Fibroblast of the aortic adventitia (primary cell): ENCODE measurements at places on chromosomes 11 and 22.

GRCh38 chr22:29435236-29436136, 2.9 kb upstream of the RFPL1 start:
- no peak for DNase-seq

DNA sequence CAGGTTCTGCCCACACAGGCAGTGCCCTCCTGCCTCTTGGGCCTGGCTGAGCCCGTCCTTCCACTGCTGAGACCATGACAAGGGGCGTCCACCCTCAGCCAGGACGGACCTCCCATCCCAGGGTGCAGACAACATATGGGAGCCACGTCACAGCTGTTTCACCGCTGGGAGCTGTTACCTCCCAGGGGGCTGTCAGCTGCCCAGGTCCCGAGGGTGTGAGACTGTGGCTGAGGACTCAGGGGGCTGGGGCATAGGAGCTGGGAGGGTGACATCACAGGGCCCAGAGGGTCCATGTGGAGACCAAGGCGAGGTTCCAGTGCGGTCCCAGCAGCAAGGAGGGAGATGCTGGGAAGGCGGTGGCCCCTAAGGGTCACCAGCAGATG, 17.9 kb upstream of the CTSD start:
- DNase-seq, result no peak

DNA sequence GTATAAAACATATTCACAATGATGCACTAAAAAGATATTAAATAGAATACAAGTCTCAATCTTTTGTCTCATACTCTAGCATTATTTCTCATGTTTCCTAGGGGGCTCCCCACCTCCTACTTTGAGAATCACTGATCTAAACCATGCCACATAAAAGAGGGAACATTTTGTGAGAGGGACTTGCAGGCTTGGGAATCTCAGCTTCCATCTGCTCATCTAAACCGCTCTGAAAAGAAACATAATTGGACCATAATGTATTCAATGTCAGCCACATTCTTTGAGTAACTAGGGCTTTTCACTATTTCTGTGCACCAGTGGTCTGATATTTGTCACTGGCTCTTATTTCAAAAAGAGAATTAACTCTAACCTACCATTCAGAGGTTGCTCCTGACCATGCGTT, 6.4 kb upstream of the CSRP3 start:
- no peak for DNase-seq

DNA sequence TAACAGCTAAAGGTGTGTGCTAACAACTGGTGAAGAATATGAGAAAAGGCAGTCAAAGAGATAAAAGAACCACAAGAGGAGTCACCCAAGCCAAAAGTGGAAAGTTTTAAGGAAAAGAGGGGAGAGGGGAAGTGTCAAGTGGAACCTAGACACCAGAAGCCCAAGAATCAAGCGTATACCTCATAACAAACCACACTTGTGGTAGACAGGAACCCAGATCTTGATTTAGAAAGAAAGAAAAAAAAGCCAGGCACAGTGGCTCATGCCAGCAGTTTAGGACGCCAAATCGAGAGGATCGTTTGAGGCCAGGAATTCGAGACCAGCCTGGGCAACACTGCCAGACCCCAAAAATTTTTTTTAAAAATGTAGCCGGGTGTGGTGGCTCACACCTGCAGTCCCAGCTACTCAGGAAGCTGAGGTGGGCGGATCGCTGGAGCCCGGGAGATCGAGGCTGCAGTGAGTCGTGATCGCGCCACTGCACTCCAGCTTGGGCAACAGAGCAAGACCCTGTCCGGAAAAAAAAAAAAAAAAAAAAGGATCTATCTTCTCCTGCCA, 877 bp downstream of the SLC25A17 start:
- DNase-seq, result peak; percentile 5

DNA sequence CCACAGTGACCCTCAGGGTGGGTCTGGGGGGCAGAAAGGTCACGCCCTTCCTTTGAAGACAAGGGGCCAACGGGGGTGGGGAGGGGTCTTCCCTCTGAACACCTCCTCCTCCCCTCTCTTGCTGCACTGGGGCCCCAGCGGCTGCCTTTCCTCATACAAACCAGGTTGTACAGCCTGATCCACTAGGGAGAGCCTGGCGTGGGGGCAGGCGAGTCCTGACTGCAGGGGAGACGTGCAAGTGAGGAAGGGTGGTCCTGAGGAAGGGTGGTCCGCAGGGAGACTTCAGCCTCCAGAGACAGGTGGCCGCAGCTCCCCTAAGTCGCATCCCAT, 43.6 kb upstream of the LINC01488 start:
- DNase-seq, result no peak

DNA sequence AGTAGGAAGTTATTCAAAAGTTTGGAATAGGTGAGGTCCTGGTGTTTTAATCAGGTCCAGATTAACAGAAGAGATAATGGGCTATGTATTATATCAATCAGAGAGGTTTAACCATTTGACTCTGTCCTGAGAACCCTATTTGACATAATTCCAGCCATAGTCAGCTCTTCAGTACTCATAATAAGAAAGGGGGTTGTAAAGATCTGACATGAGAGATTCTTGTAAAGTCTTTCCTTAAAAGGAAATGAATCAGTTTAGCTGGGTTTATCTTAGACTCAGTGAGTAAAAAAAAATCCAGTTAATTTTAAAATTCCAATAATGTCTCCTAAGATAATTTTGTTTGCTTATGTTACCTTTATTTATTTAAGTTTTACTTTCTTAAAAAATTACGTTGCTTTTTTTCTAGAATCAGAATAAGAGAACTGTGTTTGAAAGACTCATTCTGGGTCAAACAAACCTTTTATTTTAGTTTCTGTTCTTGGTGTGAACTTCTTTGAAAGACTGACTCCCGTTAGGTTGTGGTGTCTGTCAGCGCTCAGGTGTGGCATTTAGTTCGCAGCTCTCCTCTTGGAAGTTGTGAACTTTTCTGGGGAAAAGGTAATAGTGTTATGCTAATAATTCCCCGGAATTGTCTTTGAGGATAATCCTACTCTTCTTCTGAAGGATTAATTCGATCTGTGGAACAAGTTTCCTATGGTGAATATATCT, 20.5 kb downstream of the NUCB2 start:
- no peak for DNase-seq

GRCh38 chr11:75319035-75319877, 32.2 kb downstream of the ARRB1 start:
- DNase-seq, result peak; percentile 45

GRCh38 chr11:64537876-64538275, 53.1 kb upstream of the SLC22A12 start:
- no peak for DNase-seq

DNA sequence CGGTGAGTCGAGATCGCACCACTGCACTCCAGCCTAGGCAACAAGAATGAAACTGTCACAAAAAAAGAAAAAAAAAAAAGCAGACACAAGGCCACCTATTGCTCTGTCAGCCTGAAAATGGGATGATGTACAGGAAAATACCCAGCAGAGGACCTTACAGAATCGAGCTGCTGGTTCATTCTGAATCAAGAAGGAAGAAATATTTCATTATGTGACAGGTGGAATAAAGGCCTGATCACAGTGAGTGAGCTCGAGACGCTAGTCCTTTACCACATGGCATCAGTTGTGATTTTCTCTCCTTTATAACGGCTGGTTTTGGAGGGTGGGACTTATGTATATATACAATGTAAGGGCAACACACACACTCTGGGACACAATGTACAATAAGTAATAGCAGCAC, 340.0 kb downstream of the LARGE1 start:
- DNase-seq, result no peak

GRCh38 chr22:28801845-28802594, 1.7 kb upstream of the XBP1 start:
- no peak for DNase-seq

DNA sequence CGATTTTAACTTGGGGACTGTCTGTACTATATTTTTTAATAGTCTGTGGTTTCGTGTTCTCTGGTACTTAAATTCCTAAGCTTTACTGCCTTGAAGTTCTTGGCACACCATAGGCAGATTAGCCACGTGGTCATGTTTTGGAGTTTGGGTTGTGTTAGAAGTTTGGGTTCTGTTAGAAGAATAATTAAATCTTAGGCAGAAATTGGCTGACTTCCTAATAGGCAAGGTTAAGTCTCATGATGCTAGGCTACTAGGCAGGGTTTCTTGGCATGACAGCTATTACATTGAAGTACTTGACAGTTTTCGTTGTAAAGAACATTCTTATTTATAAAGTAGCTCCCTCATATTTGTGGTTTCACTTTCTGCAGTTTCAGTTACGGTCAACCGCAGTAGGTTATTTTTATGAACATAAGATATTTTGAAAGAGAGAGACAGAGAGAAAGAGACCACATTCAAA, 30.0 kb upstream of the MMP7 start:
- peak; percentile 77 for DNase-seq

GRCh38 chr22:44160421-44160820, 20.3 kb upstream of the PARVG start:
- no peak for DNase-seq

DNA sequence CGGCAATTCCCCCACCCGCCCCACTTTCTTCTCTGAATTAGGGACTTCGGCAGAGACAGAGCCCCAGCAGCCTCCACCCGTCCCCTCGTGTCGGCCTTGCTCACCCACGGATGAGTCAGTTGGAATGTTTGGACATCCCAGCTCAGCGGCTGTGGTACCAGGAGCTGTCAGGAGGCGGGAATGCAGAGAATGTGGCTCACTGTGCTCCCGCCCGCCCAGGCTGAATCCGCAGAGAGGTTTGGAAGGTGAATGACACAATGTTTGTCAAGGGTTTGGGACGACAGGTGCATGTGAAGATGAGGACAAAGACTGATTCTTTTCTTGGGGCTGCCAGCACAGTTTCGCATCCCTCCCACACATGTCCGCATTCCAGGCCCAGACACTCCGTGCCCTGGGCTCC, 39.6 kb downstream of the LIF start:
- peak; percentile 93 for DNase-seq

DNA sequence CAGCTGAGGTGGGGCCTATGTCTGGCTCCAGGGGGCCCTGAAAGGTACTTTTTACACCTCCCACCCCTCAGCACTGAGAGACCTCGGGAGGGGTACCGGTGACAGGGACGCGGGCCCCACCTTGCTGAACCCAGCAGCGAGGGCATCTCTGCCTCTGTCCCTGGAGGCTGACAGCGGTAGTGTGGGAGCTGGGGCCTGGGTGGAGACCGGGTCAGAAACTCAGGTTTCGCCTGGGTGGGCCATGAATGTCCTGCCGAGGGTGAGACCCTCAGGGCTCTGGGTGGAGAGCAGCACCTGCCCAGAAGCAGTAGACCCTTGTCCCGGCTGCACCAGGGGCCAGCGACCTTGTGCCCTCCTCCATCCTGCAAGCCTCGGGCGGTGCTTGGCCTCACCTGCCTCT, 22.2 kb downstream of the PTDSS2 start:
- DNase-seq, result no peak

DNA sequence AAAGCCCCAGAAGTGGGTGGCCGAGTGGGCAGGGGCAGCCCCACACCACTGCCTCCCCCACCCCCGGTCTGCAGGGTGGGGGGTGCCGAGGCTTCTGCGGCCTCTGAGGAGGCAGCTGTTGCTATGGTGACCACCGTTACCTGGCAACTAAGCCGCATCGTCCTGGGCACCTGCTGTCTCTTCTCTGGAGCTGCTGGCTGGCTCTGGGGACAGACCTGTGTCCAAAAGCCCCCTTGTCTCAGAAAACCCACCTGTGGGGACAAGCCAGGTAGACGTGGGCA, 79.9 kb upstream of the PRR5 start:
- DNase-seq, result no peak

- no peak for DNase-seq
Observed at GRCh38 chr11:19281041-19281440, 40.3 kb upstream of the E2F8 start.

- DNase-seq, result no peak
Observed at GRCh38 chr22:47066616-47066905, 304.1 kb downstream of the TBC1D22A start.

DNA sequence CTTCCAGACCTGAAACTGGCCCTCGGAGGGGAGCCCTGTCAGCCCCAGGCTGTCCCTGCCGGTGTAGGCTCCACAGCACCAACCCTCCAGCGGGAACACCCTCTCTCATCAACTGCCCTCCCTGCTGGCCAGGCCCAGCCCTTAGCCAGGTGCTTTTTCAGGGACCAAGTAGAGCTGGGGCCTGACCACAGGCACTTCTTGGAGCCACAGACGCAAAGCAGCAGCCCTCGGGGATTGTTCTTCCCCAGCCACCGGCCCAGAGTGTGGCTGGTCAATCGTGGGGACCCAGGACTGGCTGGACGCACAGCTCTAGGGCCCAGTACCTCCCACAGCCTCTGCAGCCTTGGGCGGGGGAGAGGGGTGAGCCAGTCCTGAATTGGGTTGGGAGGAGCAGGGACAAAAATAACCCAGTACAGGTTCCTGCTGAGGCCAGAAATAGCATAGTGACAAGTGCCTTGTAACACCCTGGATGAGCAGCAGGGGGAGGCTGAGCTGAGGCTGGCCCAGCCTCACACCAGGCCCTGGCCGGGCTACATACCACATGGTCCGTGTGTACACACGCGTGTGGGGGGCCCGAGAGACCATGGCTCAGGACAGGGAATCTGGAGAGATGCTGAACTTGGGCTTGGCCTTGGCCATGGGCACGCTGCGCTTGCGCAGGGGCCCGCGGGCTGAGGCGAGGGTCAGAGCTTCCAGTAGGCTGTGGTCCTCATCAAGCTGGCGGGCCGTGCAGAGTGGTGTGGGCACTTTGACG, 2.0 kb downstream of the KCNJ11 start:
- peak; percentile 46 for DNase-seq

- DNase-seq, result peak; percentile 79
Observed at GRCh38 chr22:38824585-38824984, 19.2 kb downstream of the NPTXR start.

GRCh38 chr11:106986261-106986660, 32.0 kb downstream of the GUCY1A2 start:
- peak; percentile 74 for DNase-seq

- DNase-seq, result no peak
Observed at GRCh38 chr22:28792491-28793383, 7.6 kb downstream of the XBP1 start.

- DNase-seq, result peak; percentile 53
Observed at GRCh38 chr11:74671520-74672196, 59.6 kb downstream of the CHRDL2 start.

DNA sequence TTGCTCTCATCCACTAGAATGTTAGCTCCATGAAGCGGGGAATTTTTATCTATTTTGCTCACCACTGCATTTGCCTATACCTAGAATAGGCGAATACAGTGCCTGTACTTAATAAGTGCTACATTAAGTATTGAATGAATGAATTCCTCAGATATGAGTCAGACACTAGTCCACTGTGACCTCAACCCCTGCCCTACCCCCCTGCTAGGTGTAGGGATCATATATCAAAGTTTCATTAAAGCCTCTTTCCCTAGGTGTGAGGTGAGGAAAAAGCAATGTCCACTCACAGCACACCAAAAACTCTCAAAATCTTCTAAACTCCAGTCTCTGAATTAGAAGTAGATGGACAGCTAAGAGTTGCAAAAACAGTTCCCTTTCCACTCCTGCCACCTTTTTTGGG, 9.8 kb upstream of the PSMA1 start:
- DNase-seq, result no peak

DNA sequence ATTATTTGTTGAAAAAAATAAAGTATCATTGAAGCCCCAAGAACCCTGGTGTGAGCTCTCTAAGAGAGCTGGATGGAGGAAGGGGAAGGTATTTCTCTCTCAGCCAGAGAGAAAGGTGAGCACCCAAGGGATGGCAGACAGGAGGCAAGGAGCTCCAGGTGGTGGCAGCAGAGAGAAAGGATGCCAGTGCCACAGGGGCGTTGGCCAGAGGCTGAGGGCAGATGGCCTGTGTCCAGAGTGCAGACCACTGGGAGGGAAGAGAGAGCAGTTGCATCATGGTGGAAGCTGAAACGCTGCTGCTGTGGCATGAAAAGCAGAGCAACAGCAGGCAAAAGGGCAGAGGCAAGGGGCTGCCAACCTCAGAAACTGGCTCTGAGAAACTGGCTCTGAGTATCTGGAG, 8.5 kb downstream of the SPON1 start:
- peak; percentile 11 for DNase-seq
